GM12878 (cell line): ENCODE measurements at places on chromosomes 4 and X.

DNA sequence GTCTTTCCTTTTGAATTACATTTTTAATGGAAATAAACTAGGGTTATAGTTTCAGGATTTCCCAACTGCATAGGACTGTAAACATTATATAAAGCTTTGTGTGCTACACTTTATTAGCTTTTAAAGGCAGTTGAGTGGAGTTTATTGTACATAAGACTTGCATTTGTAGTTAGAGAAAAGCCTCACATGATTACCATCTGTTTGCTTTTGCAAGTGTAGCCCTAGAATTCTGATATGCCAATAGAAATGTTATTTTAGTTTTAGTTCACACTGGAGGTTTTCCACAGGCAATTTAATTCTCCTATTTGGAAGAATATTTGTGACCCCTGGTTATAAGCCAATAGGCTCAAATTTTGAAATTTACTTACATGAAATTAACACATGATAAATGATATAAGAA, 41.3 kb upstream of the ANK2 start:
- no peak for DNase-seq

DNA sequence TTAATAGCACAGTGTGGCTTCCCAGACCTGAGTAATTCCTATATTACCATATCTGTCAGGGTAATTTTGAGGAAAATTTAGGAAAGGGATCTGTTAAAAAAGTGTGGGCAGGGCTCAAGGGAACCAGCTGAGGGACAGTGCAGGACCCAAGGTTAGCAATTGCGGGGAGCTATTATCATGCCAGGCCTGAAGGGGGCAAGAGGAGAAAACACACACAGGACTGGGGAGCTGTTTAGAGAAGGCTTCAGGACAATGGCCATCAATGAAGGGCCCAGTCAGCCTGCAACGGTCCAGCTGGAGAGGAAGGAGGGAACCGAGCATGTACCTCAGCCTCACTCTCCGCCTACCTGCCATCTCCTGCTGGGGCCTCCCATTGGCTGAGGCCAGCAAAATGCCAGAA, 19.0 kb upstream of the NHS start:
- DNase-seq: no peak

DNA sequence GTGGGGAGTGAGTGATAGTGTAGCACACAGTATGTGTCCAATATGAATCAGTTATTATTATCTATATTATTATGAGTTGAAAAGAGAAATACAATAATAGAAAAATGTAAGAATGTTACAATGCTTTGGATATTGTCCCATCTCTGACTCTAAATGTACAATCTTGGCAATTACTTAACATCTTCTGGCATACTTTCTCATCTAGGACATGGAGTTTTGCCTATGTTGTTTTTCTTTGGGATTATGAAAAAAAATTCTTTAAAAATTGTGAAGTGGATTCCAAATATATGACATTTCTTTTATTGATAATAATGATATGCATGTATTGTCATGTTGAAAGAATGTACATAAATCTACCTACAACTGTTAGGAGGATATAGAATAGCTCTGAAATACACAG, 84.1 kb downstream of the TBCK start:
- no peak for DNase-seq

DNA sequence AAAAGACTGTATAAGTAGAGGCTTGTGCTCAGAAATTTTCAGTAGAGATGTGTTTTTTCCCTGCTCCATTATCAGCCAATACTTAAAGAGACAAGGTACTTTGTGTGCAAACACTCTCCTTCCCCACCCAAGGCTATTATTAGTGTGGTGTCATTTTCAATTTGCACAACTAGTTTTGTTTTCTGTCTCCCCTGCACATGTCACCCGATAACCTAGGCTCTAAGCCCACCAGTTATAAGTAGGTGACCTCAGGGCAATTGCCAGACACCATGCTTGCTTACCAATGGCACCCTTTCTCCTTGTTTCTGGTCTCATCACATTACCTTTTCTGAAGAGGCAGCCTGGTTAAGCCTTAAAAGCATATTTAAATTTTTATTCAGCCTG, 8.0 kb upstream of the GUCY1A1 start:
- DNase-seq: no peak

DNA sequence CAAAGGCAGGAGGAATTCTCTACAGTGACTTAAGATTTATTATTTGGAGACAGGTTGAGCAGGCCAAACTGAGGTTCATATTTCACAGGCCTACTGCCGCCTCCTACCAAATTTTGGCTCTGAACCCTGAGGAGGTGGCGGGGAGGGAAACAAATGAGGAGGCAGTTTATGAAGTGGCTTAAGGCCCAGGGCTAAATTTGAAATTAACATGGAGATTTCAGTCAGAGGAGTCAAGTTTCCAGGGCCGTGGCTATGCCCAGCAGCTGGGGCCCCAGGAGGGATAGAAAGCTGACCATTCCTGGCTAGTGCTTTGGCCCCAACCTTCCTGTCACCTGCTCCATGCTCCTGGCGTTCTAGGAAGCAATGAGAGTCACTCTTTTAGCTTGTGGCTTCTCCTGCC, 73.4 kb upstream of the ARHGAP36 start:
- DNase-seq: no peak
